Heart left ventricle (tissue), 16 donors: ENCODE measurements at places on chromosomes 4 and X. TPM values are rescaled to one million over a fixed set of nuclear protein-coding genes. Genes with fewer than 3 reads are reported as not detected.

- no peak for DNase-seq
- H3K4me1 ChIP-seq, result no peaks in the 10 kb centered on the region
- H3K27me3 ChIP-seq, result no peaks in the 10 kb centered on the region
- H3K27ac ChIP-seq, result no peak overlapping the region
- H3K36me3 ChIP-seq, result no peaks in the 10 kb centered on the region
These were observed 136.7 kb downstream of the PARM1 start for GRCh38 chr4:75069493-75070074.

GRCh38 chr4:1851575-1852410 is 4.2 kb downstream of the LETM1 start:
- peak; percentile 44 for DNase-seq
- peaks cover 10% of the 10 kb centered on the region for H3K36me3 ChIP-seq
- peak overlapping the region; percentile 60 for H3K27ac ChIP-seq
- no peak overlapping the region for H3K4me3 ChIP-seq
- peaks cover 51% of the 10 kb centered on the region for H3K4me1 ChIP-seq

GRCh38 chr4:140293979-140294378 is 79.5 kb upstream of the SCOC start:
- no peaks in the 10 kb centered on the region for H3K27me3 ChIP-seq
- no peak for DNase-seq
- no peak overlapping the region for H3K4me3 ChIP-seq
- H3K4me1 ChIP-seq, result no peaks in the 10 kb centered on the region
- H3K36me3 ChIP-seq, result no peaks in the 10 kb centered on the region

DNA sequence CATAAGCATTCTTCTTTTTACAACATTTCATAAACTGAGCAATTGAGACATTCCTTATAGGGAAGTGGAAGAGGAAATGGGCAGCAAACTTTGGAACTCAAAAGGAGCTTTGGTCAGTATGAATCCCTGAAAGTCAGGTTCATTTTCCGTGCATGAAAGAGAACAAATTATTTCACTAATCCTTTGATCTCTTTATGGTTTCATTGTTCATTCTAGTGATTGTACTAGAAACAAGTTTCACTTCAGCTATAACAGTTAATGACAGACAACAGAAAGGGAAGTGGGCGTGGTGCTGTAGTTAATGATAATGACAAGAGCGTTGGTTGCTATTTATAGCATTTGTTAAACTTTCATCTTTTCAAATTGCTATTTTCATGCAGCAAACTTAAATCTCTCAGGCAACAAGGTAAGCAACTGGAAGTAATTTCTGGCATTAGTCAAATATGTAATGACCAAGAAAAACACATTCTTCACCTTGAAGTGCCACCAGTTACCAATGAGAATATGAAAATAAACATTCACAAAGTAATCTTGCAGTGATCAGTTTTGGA is 98.4 kb downstream of the AREG start:
- H3K36me3 ChIP-seq, result no peaks in the 10 kb centered on the region
- no peak overlapping the region for H3K4me3 ChIP-seq
- no peaks in the 10 kb centered on the region for H3K27me3 ChIP-seq
- H3K27ac ChIP-seq, result no peak overlapping the region

PGAM4 gene
- total RNA-seq, result not detected
